Stimulated activated CD4-positive, alpha-beta T cell treated with anti-CD3 and anti-CD28 coated beads, TNF-alpha, amount 100 ng/mL, for 4 hours (primary cell): ENCODE measurements at places on chromosomes 4 and X.

- peak; percentile 94 for DNase-seq
Measured at GRCh38 chr4:38319456-38320342, 344.3 kb upstream of the KLF3 start.

DNA sequence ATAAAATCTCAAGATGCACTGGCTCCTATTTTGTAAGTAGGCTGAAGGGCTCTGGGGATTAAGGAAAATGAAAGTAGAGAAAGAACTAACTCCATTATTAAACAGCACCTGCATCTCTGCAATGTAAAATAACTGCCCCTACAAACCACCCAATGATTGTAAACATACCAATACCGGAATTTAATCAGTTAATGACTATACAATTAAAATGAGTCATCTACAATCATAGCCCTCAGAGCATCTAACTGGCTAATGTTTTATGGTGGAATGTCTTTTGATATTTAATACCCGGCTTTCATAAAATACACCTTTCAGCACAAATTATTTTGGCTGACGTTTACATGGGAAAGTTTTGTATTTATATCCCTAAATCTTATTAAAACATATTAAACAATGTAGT, 142.3 kb downstream of the PAPSS1 start:
- DNase-seq, result no peak

GRCh38 chr4:22241415-22241814, 274.5 kb downstream of the ADGRA3 start:
- no peak for DNase-seq

GRCh38 chrX:105738162-105738561, 84.2 kb upstream of the NRK start:
- DNase-seq, result no peak

- no peak for DNase-seq
Measured at GRCh38 chrX:150062292-150063137, 124.2 kb upstream of the EOLA2 start.

DNA sequence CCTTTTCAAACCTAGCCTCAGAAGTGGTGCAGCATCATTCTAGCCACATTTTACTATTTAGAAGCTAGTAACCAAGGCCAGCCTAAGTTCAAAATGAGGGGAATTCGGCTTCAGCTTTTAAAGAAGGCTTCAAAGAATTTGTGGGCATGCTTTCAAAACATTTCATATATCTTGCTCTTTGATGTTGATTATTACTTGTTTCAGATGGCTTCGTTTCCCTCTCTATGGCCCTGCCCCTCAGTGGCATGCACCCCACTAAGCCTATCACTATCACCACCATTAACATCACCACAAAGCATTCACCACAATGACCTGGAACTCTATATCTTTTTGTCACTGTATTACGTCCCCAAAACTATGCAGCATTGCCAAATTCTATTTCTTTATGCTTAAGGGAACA, 51.2 kb upstream of the FAM47B start:
- no peak for DNase-seq

DNA sequence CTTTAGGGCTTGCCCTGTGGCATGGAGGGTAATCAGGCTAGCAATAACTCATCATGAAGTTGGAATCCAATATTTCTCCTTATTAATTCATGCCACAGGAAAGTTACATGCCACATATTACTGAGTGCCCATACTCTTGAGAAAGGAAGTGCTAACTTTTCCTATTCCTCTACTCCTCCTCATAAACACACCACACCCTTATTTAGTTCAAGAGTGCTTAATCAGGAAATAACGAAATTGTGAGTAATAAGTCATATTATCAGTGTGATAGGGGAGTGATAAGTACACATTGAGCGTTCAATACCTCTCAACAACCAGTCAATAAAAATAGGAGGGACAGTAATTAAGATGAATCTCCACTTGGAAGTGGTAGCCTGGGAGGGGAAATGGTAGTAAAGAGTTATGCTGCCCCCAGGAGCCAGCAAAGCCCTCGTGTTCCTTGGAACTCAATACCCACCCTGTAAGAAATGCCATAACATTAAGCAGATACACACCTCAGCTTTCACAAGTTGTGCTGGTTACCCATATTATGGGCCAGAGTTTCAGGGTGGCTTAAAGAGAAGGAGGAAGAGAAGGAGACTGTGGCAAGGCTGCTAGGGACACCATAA, 410.0 kb upstream of the NR3C2 start:
- no peak for DNase-seq

- DNase-seq, result peak; percentile 41
Measured at GRCh38 chr4:164956766-164957643, 20.5 kb downstream of the TRIM61 start.

GRCh38 chr4:73841243-73841925, 4.9 kb downstream of the CXCL6 start:
- DNase-seq, result no peak

- no peak for DNase-seq
Measured at GRCh38 chrX:104172121-104172520, 5.9 kb downstream of the FAM199X start.

DNA sequence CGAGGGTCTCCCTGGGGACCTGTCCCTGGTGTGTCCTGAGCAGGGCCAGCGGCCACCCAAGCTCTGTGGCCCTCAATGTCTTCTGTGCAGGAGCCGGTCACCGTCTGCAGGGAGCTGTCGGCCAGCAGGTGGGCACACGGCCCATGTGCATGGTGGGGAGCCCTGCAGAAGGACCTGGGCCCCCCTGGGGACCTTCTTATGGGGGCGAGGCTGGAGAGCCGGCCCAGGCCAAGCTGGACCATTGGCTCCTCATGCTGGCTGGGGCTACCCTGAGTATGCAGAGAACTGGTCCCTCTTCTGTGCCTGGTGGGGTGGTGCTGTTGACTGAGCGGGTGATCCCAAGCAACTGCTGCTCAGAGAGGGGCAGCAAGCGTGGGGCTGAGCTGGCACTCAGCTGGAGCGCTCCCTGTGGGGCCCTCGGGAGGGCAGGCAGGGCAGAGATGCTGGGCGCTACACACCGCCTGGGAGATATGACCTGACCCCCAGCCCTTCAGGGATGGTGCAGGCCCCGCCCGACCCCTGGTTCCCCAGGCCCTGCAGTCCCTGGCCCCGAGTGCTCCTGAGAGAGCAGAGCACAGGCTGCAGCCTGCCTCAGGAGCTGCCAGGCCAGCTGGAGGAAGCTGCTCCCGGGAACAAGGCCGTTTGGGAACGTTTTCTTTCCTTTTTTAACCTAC, 14.8 kb downstream of the NAT8L start:
- no peak for DNase-seq

GRCh38 chrX:65508851-65509250, 25.7 kb downstream of the LAS1L start:
- no peak for DNase-seq

GRCh38 chrX:86604607-86605006, 456.4 kb downstream of the DACH2 start:
- no peak for DNase-seq

DNA sequence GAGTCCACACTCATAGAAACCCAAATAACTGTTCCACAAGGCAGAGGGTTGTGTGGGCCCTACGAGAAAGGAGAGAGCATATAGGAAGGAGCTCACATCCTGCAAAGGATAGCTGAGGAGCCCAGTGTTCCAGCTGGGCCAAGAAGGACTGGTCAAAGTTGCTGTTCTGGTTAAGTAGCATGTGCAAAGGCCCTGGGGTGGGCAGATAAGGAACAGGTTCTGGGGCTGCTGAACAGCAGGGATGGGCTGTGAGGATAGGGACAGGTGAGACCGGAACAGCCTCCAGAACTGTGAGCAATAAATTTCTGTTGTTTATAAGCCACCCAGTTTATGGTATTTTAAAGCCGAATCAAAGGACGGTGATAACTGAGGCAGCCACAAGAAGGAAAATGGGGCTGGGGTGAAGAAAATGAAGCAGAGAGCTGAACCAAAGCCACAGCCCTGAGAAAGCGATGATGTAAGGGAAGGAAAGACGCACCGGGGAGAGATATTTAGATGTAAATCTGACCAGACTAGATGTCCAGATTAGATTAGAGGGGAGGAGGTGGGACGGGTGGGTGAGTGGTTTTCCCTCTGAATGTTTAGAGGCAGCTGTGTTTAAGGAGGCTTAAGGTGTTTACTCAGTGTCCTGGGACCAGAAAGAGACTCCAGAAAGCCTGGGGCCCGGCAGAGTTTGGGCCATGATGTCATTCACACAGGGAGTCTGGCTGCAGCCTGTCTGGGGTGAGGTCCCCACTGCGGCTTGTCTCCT, 180.8 kb upstream of the BCOR start:
- no peak for DNase-seq

DNA sequence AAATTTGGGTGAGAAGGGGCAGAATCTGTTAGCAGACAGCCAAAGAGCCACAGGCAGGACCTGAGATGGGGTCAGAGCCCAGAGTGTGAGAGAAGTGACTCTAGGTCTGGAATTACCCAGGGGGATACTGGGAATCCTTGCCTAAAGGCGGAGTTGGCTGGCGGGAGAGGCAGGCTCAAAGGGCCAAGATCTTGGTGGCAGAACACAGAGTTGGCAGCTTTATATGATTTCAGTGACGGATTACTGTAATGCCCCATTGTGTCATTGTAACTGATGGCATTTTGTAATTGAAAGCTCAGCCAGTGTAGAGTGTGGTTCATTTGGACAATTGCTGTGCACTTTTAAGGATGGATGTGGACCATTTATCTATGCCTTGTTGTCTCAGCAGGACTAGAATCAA, 77.3 kb downstream of the SMIM20 start:
- no peak for DNase-seq

GRCh38 chr4:124104101-124104500, 608.4 kb downstream of the ANKRD50 start:
- no peak for DNase-seq

- no peak for DNase-seq
Measured at GRCh38 chr4:85673540-85673939, 198.6 kb downstream of the ARHGAP24 start.

DNA sequence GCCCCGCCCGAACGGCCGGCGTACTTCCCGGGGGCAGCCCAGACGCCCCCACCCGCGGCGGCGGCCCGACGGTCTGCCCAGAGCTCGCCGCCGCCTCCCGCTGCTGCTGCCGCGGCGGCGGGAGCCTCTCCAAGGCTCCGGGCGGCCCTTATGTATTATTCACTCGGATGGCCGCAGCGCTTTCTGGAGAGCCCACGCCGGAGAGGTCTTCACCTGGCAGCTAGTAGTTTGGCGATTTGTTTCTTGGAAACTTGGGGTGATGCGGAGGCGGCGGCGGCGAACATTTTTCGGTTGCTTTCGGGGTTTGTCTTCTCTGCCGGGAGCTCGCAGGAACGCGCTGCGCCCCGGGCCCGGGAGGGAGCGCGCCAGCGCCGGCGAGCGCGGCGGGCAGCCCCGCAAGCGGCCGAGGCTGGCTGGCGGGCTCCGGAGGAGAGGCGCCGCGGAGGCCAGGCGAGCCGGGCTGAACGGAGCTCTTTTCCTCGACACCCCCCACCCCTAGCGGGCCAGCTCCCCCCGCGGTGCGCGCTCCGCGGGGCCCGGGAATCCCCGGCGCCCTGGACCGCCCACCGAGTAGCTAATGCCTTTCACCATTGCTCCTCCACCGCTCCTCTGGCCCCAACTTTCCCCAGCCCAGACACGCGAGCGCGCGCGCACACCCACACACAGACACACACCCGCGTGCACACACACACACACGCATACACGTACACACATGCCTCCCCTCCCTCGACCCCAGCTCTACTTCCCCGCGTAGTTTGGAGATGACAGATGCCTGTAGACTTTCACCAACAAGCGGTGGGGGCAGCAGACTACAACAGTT, 113.5 kb downstream of the DHX15 start:
- peak; percentile 26 for DNase-seq

- DNase-seq, result no peak
Measured at GRCh38 chr4:28831867-28832266, 1888.3 kb upstream of the PCDH7 start.

DNA sequence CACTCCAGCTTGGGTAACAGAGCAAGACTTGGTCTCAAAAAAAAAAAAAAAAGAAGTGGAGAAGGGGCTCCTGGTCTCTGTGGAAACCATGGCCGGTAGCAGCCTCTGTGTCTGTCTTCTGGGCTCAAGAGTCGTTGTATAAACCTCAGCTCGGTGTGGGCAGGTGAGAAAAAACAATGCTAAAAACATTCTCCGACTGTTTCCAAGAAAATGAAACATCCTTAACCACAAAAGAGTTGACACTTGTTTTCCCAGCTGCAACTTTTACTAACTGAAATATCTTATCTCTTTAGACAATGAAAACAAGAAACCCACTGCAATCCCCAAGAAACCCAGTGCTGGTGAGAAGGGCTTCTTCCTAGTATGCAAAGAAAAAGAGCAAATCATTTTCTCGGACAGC, 26.2 kb downstream of the CD99 start:
- DNase-seq, result no peak

GRCh38 chr4:78513411-78513975, 38.1 kb upstream of the ANXA3 start:
- DNase-seq, result no peak

- no peak for DNase-seq
Measured at GRCh38 chrX:915427-916229, 285.0 kb downstream of the SHOX start.

DNA sequence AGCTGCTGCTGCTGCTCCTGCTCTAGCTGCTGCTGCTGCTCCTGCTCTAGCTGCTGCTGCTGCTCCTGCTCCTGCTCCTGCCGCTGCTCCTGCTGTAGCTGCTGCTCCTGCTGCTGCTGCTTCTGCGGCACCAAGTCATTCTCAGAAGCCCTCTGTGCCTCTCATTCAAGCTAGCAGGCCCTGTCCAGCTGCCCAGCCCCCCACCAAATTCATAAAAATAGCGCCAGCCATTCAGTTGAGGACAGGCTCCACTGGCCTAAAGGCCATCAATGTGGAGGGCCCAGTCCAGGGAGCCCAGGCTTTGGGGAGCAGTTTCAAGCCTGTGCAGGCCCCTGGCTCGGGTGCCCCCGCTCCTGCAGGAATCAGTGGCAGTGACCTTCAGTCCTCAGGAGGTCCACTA, 3.9 kb downstream of the SUPT20HL1 start:
- no peak for DNase-seq

GRCh38 chr4:57037982-57038604, 59.4 kb downstream of the POLR2B start:
- DNase-seq, result no peak

DNA sequence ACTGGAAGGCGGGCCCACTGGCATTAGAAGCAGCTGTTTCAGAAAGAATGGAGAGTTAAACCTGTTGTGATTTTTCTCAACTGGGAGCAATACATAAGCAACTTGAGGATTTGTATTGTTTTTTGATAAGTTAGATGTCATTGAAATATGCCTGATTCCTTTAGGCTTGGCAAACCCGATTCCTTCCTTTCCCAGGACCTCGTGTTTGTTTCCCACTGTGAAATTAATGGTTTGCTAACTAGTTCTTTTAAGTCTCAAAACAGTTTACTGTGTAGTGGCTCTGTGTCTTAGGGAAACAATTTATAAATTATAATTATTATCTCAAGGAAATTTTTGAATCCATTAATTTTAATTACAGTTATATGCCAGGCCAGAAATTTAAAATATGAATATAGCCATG, 218.0 kb downstream of the DCTD start:
- no peak for DNase-seq

- no peak for DNase-seq
Measured at GRCh38 chr4:37279894-37280592, 35.5 kb downstream of the NWD2 start.

- no peak for DNase-seq
Measured at GRCh38 chr4:183392377-183392776, 52.1 kb upstream of the CDKN2AIP start.

GRCh38 chrX:150692831-150693724, at the start of gene MTMR1:
TSS of gene MTMR1 (plus strand) at chrX:150693396. CDS start at chrX:150693531, 135 bp downstream.
- peak; percentile 38 for DNase-seq

- no peak for DNase-seq
Measured at GRCh38 chr4:147965873-147966272, 234.0 kb downstream of the ARHGAP10 start.

GRCh38 chrX:153927922-153928760, 2.1 kb upstream of the ARHGAP4 start:
- DNase-seq, result peak; percentile 71

- no peak for DNase-seq
Measured at GRCh38 chr4:189302719-189303118, 638.0 kb upstream of the FRG1 start.
